ENCODE measurements at places on chromosomes 7 and 10.

DNA sequence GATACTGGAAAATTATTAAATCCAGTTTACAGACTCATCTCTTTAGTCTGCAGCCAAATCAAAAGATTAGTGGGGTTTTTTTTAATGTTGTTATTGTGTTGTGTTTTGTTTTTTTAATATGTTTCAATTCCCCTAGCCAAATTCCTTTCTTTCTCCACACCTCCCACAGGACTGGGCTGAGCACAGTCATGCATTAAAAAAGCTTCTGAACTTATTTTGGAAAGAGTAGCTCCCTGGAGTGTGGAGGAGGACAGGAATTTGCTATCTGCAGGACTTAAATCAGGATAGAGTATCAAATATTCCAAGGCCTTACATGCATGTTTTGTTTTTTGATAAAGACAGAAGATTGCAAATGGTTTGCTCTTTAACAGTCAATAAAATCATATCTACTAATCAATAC is 90.7 kb downstream of the GNAI1 start:
- DNase-seq = no peak

DNA sequence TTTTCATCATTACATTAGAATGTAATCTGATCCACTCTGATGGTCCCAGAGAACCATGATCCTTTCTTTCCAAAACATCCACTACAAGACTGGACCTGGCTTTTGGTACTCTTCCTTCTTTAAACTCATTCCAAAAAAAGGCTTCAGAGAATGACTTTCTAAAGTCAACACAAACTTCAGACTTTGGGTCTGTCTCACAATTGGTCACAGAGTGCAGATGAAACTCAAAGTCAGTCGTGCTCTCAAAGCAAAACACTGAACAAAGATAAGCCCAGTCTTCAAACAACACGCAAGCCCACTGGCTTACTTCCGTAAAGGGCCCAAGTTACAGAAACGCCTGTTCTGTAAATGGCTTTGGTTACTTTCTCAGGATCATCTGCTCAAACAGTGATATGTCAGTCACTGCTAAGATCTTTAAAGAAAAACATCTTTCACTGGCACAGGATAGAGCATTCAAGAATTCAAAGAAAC is 250.9 kb upstream of the MKLN1 start:
- no peak for DNase-seq

DNA sequence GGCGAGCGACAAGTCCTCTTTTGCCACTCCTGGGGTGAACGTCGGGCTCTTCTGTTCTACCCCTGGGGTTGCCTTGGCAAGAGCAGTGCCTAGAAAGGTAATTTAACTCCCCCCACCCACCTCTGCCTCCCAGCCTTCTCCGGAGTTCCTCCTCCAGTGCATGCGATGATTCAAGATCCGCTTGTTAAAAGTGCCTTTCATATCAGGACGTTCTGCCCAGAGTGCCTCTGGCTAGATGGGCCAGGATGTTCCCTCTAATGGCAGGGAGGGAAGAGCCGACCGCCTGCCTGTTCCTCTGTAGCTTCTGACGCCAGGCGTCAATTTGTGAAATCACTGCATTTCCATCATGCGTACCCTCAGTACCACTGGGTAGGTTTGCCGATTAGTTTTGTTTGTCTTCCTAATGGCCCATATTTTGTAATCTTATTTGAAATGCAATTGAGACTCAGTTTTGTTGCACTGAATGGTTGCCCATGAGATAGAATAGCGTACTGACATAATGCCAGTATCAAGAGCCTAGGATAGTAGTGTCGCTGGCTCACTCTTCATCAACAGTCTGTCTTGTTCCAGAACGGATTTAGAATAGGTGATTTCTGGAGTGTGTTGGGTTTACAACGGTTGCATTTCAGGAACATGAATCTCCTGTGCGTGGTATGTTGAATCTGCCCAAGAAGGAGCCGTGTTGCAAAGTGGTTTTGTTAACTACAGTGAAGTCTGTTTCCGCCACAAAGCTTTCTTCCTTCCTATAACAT is 13.5 kb downstream of the ECHDC3 start:
- DNase-seq = no peak

- no peak for DNase-seq
Measured at GRCh38 chr7:25353196-25353595, 124.9 kb upstream of the NPVF start.

DNA sequence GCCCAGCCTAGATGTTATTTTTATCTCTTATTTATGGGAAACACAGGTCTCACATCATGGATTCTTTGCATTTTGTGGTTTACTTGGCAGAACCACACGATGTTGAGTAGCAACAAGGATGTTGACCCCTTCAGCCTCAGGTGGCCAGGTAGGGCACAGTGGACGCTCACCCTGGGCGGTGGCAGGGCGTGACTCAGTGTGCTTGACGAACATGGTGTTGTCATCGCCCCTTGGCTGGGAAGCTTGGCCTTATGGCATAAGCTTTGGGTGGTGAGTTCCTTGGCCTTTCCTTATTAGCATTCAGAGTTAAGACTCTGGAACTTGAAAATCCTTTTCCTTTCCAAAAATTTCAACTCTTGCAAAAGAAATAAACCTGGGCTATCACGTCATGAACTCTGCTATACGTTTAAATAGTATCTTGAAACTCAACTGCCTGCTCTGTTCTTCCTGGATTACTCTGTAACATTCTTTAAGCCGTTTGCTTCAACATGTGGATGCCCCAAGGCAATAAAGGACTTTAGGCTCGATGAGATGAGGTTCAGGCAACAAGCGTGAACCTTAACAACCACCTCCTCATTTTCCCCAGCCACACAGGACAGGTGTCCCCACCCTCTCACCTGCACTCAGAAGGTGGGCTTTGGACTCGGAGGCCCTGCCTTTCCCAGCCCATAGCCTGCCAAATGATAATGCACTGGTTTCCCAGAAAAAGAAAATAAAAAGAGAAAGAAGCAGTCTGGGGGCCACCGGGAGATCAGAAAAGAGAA is 22.5 kb upstream of the ECHDC3 start:
- DNase-seq = no peak

DNA sequence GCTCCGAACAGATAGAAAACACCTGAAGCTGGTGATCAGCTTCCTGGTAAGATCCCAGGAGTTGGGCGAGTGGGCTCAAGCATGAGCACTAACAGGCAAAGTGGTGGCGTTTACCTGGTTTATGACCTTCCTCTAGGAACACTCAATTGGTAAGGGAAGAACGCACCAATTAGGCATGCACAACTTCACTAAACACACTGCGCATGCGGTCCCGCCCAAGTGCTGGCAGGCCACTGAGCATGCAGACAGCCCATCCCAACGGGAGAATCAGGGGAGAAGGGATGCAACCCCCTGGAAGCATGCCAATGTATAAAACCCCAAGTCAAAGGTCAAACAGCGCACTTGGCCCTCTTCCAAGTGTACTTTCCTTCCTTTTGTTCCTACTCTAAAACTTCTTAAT is 70.4 kb downstream of the LYZL2 start:
- DNase-seq = no peak

- DNase-seq = no peak
Measured at GRCh38 chr10:3072641-3073360, 5.5 kb downstream of the PFKP start.

DNA sequence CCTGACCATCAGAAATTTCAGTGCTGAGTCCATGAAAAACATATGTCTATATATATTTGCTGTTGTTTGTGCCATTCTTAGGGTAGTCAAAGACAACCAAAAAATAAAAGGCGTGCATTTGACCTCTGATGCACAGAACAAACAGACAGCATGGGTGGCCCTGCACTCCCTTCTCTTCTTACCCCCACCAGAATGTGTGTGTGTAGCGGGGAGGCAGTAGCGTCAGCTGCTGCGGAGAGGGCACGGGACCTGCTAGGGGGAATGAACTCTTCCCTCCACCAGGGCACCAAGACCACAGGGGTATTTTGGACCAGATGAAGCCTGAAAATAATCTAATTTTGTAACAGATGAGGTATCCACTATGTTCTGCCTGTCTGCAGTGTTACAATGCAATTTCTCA is 277.7 kb upstream of the ZNF32 start:
- DNase-seq = no peak

Data from SJSA1 (cell line).